Activated naive CD4-positive, alpha-beta T cell treated with anti-CD3 and anti-CD28 coated beads for 36 hours (primary cell): ENCODE measurements at places on chromosomes 4 and X. TPM values are rescaled to one million over a fixed set of nuclear protein-coding genes. Genes with fewer than 3 reads are reported as not detected.

GRCh38 chrX:153500676-153501280 is 6.0 kb downstream of the BGN start:
- no peaks in the 10 kb centered on the region for H3K4me1 ChIP-seq
- H3K27ac ChIP-seq: no peak overlapping the region
- no peaks in the 10 kb centered on the region for H3K27me3 ChIP-seq
- no peak overlapping the region for H3K4me3 ChIP-seq

DNA sequence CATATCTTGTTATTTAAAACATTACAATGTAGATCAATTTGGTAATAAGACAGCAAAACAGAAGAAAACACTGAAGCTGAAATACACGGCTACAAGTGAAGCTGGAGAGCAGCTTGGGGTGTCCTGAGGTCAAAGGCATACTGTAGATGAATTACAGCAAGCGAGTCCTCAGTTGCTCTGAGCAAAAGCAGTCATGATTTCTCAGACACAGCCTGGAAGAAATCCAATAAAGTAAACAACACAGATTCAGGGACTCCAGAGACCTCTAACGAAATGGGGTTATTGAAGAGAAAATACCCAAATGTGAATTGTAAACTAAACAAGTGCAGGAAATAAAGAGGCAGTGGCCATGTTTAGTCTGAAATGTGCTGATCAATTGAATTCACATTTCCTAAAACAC is 324.4 kb downstream of the CAMK2D start:
- no peak overlapping the region for H3K4me3 ChIP-seq
- no peak overlapping the region for H3K27ac ChIP-seq
- no peaks in the 10 kb centered on the region for H3K36me3 ChIP-seq
- no peak for DNase-seq
- H3K27me3 ChIP-seq: no peaks in the 10 kb centered on the region

GRCh38 chr4:114599903-114600552 is 1.4 kb downstream of the UGT8 start:
- peaks cover 15% of the 10 kb centered on the region for H3K4me1 ChIP-seq
- no peak for DNase-seq
- H3K27ac ChIP-seq: no peak overlapping the region
- H3K36me3 ChIP-seq: no peaks in the 10 kb centered on the region
- H3K4me3 ChIP-seq: peak overlapping the region; percentile 28

The GIMD1 gene
- not detected for total RNA-seq

The GPRASP1 gene
- 3.5 TPM for total RNA-seq

The PITX2 gene
- total RNA-seq: not detected

The CXorf38 gene
- total RNA-seq: 23.3 TPM

The SPP1 gene
- not detected for total RNA-seq
